ENCODE measurements at places on chromosomes 2 and 18.

- DNase-seq, result no peak
Observed at GRCh38 chr2:236781933-236782816, 212.6 kb downstream of the ACKR3 start.

DNA sequence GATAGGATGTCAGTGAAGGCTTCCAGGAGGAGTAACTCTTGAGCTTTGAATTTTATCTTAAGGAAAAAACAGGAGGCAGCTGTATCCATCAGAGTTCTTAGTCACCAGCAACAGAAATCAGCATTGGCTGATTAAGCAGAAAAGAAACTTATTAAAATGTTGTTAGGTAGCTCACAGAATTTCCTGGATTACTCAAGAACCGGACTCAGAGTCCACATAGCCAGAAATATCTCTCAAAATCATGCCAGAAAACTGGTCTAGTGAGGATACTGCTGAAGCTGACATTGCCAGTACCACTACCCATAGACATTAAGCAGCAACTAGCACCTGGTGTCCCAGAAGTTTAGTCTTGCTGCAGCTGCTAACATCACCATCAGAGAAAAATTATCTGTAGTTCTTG lies 10.1 kb upstream of the AFTPH start:
- no peak for DNase-seq

DNA sequence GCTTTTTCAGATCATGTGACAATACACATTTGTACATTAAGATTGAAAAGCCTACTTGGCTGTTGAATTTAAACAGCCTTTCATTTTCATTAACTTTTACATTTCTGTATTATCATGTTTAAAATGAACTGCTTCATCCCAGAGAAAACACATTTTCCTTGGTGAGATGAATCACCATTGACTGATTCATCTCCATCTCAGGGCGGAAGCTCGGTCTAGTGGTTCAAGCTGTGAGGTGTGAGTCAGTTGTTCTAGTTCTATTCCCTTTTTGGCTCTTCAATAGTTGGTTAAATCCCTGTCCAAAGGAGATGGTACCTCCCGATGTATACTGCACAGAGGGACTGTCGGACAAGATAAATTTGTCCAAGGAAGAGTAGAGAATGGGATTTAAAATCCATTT lies 189.7 kb downstream of the ADCYAP1 start:
- DNase-seq, result no peak

DNA sequence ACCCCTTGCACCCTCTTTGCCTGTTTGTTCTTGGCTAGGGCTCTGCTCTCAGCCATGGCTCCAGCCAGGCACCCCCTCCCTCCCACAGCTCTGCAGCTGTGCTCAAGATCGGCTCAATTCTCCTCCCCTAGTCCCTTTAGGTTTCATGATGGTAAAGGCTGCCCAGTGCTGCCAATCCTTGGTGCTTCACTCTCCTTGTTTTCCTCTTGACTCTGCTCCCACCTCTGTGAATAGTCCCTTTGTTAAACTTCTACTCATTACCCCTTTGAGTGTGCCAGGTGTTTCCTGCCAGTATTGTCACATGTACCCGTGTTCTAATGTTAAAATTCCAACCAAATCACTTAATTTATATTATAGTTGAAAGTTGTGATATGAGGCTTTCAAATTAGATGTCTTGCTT lies 101.0 kb upstream of the CERS6 start:
- no peak for DNase-seq

GRCh38 chr2:8162552-8162951 lies 519.3 kb upstream of the ID2 start:
- DNase-seq, result no peak

DNA sequence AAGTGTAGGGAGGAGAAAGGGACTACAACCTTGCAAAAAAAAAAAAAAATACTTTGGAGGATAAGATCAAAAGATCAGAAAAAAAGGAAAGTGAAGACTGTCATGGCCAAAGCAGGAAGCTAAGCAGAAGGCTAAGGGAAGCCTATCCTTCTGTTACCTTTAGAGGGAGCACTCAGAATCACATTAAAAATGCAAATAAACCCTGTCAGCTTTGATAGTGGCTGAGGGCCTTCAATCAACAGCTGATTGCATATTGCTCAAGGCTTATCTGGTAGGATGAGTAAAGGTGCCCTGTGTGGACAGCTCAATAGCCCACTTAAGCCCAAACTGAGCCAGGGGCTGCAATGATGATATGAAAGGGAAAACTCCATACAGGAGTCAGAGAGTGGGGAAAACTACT lies 1021.2 kb downstream of the LRP1B start:
- no peak for DNase-seq

GRCh38 chr2:42050703-42051542 lies 3.1 kb downstream of the PKDCC start:
- DNase-seq, result no peak

- DNase-seq, result no peak
Observed at GRCh38 chr2:238694922-238695321, 153.0 kb upstream of the TWIST2 start.

- DNase-seq, result no peak
Observed at GRCh38 chr2:226623587-226624368, 175.8 kb downstream of the IRS1 start.

All from activated CD4-positive, alpha-beta T cell treated with anti-CD3 and anti-CD28 coated beads for 24 hours (primary cell).